ENCODE measurements at places on chromosomes 3 and 15.

GRCh38 chr15:25641361-25641760 is 202.5 kb upstream of the UBE3A start:
- no peak for DNase-seq

- peak; percentile 46 for DNase-seq
These were observed 52.4 kb upstream of the RGMA start for GRCh38 chr15:93141371-93141794.

DNA sequence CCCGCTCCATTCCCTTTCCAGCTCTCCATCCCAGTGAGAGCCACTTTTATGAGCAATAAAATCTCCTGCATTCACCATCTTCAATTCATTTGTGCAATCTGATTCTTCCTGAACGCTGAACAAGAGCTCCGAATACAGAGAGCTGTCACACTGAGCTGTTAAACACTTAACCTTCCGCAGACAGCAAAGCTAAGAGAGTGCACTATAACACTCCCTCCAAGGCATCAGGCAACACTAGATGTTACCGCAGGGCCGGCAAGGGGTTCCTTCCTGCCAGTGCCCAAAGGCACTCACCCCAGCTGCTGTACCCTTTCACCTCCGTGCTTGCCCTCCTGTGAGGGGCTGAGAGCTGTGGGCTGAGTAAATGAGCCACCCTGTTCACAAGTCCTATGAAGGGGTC is 85.6 kb downstream of the BCHE start:
- no peak for DNase-seq

GRCh38 chr3:157115069-157116006 is 44.6 kb downstream of the CCNL1 start:
- no peak for DNase-seq

GRCh38 chr15:41939986-41940385 is 32.4 kb downstream of the EHD4 start:
- no peak for DNase-seq
